SW 1271 (cell line): ENCODE measurements at places on chromosomes 3 and 15.

GRCh38 chr3:195093731-195094130, 177.2 kb downstream of the XXYLT1 start:
- DNase-seq = no peak

GRCh38 chr3:194462936-194463335, 23.9 kb downstream of the ATP13A3 start:
- DNase-seq = no peak

- no peak for DNase-seq
Measured at GRCh38 chr15:41977757-41978383, 5.5 kb upstream of the EHD4 start.

- DNase-seq = no peak
Measured at GRCh38 chr3:98784666-98785600, 21.8 kb downstream of the ST3GAL6 start.

GRCh38 chr3:160134964-160135363, 90.3 kb upstream of the C3orf80 start:
- DNase-seq = no peak

GRCh38 chr15:70376031-70376928, 278.6 kb upstream of the TLE3 start:
- DNase-seq = no peak

DNA sequence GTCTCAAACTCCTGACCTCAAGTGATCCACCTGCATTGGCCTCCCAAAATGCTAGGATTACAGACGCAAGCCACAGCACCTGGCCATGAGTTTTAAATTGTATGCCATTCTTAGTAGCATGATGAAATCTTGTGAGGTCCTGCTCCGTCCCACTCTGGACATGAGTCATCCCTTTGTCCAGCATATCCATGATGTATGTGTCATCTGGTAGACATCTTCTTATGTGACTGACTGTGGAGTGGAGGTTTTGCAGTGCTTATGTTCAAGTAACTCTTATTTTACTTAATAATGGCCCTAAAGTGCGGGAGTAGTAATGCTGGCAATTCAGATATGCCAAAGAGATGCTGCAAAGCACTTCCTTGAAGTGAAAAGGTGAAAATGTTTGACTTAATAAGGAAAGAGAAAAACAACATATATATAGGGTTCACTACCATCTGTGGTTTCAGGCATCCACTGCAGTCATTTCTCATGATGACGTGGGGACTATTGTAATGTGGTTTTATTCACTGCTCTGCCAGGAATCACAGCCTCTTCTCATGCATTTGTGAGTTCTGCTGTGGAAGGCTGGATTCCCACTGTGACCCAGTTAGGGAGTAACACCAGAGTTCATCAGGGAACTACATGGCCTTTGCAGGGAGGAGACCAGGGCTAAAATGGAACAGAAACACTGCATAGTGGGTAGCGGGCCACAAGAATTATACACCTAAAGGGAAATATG, 204.6 kb upstream of the STRIT1 start:
- no peak for DNase-seq

- peak; percentile 27 for DNase-seq
Measured at GRCh38 chr3:58564456-58565160, 12.6 kb downstream of the FAM107A start.

- DNase-seq = no peak
Measured at GRCh38 chr15:43292375-43293078, 25.8 kb upstream of the TGM5 start.

GRCh38 chr3:167350245-167350862, 29.7 kb downstream of the ZBBX start:
- DNase-seq = peak; percentile 2

GRCh38 chr3:172562871-172563865, 39.9 kb upstream of the TNFSF10 start:
- DNase-seq = peak; percentile 71

DNA sequence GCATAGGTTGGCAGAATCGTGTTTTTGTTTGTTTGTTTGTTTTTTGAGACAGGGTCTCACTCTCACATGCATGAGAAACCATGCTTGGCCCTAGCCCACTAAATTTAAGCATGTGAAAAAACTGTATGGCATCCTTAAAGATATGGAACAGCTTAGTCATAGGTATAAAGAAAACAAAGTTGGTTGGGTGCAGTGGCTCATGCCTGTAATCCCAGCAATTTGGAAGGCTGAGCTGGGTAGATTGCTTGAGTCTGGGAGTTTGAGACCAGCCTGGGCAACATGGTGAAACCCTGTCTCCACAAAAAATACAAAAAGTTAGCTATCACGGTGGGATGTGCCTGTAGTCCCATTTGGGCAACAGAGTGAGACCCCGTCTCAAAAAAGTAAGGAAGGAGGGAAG, 25.2 kb downstream of the EXD1 start:
- DNase-seq = no peak

GRCh38 chr15:83977992-83978391, 257.6 kb upstream of the GOLGA6L4 start:
- DNase-seq = no peak

DNA sequence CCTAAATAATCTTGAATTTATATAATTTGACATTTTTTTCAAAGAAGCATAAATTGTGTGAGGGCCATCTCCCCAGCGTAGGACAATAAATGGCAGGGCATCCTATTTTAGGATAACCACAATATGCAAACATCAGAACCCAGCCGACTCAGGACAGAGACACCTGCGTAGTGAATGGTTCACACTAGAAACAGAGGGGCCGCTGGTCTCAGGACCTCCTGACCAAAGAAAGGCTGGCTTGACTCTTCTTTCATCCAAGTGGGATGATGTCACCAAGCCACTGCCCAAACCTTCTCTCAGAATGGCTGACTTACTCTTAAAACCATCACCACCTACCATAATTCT, 162.1 kb downstream of the FOXP1 start:
- no peak for DNase-seq

GRCh38 chr3:63478990-63479660, 173.3 kb upstream of the SNTN start:
- DNase-seq = no peak

DNA sequence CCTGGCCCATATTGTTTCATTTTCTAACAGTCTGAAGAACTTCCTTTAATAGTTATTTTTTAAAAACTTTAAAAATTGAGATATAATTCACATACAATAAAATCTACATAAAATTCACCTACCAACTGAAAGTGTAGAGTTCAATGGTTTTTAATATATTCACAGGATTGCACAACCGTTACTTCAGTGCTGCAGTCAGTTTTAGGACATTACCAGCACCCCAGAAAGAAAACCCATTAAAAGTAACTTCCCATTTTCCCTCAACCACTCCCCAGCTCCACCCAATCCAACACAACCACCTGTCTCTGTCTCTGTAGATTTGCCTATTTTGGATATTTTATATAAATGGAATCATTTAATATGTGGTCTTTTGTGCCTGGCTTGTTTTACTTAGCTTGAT, 29.6 kb downstream of the MGA start:
- no peak for DNase-seq

DNA sequence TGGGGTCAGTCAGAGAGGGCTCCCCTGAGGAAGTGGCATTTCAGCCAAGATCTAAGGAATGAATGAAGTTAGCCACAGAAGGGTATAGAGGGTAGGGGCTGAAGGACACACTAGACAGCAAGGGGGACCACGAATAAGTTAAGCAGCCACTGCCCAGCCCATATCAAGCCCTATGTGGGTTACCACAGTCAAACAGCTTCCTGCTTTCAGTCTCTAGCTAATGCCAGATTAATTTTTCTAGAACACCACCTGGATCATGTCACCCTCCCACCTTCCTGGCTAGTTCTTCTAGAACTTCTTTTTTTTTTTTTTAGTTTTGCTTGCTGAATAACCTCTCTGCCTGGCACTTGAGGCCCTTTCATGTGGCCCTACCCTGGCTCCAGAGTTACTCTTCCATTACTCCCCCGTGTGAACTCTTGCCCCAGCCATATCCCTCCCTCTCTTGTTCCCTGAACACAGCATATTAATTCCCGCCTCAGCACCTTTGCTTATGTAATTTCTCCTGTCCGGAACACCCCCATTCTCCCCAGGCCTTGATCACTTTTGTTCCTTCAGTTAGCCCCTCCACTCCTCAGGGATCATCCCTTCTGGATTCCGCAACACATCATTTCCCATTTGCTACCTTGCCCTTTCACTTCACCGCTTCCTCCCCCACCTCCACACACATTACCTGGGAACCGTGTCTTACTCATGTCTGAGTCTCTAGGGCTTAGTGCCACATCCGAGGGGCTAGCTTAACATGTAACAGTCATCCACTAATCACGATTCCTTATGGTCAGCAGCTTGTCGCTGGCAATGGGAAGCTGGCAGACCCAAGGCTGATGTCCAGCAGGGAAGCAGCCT, 20.6 kb upstream of the BNC1 start:
- no peak for DNase-seq

- DNase-seq = no peak
Measured at GRCh38 chr3:192244591-192244990, 482.8 kb downstream of the FGF12 start.

GRCh38 chr3:31981206-31982181, at the start of the genes OSBPL10 and ZNF860:
TSS of gene OSBPL10 (minus strand) at chr3:31981262. CDS start at chr3:31981179, 83 bp downstream.
TSS of gene ZNF860 (plus strand) at chr3:31981750. CDS start at chr3:31989080, 7,330 bp downstream.
- DNase-seq = peak; percentile 28

DNA sequence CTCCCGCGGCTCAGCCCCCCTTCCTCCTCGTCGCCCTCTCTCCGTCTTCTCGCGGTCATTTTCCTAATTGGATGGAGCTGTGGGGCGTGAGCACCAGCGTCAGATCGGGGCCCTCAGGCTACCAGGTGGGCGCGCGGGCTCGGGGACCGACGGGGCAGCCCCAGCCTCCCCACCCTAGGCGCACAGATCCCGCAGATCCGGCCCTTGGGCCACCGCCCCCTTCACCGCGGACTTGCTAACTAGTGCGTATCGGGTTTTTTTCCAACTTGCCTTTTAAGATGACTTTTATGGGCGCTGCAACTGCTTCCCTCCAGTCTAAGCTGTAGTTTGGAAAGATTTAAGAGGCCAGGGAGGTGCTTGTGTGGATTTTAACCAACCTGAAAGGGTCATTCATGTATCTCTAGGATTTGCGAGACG, 1.3 kb downstream of the ZNF710 start:
- DNase-seq = peak; percentile 51

DNA sequence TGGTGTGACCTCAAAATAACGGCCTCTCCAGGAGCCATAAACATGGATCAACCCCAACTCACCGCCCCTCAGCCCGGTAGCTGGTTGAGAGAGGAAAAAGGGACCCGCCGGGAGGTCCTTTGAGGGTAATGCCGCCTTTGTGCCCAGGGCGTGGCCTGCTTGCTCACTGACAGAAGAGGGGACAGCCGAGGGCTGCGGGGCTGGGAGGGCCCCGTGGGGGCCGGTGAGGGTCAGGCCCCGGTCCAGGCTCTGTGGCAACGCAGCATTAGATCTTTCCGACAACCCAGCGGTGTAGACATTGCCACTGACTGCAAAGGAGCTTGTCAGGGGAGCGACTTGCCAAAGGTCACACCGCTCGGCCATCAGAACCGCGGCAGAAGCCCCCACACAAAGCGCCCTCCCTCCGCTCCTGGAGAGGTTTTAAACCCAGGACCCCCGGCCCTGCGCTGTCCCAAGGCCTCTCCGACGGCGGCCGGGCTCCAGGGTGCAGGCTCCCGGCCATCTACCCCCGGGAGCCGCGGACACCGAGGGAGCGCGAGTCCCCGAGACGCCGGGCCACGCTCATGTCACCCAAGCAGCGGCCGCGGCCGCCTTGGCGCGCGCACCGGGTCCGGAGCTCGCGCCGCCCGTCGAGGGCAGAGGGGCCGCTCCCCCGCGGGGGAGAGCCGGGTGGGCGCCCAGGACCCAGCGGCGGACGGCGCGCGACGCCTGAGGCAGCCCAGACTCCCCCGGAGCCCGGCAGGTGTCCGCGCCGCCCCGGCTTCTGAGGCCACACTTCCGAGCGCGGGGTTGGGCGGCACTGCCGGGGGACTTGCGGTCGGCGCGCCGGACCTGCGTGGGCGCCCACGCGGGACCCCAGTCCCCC, 975 bp downstream of the PCSK6 start:
- DNase-seq = no peak

DNA sequence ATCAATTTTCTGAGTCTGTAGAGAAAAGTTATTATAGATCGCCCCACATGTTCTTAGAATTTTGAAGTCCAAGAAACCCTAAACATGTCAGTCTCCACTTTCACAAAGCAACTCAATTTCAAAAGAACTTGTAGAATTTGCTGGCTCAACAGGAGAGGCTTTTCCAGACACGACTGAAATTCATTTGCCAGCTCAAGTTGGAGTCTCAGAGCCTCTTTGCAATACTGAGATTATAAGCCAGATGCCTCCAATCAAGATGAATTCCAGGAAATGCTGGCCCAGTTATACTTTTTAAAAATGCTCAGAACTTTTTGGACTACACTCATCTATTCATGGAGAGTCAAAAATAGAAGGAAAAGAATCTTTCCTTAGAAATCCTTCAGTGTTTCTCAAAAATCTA, 56.9 kb upstream of the NLGN1 start:
- DNase-seq = no peak

DNA sequence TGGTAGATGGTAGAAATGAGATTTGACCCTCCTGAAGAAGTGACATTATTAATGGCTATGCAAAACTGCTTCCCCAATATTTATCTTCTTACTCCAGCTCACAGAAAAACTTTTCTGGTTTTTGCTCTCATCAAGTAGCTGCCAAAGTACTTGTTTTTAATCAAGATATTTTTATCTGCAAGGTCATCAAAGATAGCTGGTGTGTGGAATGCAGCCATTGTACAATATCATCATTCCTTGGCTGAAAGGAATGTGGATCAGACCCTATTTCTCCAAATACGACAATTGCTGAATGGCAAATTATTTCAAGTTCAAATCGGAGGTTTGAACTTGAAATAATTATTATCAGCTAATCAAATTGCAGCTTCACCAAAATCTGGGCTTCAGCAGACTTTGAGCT, 126.9 kb upstream of the SLC7A14 start:
- no peak for DNase-seq

DNA sequence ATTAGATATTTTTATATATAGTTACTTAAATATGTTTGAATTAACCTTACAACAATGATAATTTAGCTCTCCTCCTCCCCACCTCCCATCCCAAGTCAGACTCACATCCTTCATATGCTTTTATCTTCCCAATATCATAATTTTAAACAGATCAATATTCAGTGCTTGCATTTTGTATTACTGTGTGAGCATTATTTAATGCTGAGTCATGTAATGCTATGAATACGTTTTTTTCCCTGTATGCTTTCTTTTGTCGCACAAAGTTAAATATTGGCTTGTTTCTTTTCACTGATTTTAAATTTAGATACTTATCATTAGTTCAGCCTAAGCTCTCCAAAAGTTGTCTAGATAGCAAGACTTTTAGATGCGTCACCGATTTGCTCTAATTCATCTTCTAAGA, 471.6 kb upstream of the SGO1 start:
- no peak for DNase-seq

GRCh38 chr3:81274671-81275070, 486.8 kb downstream of the GBE1 start:
- no peak for DNase-seq

GRCh38 chr3:121998611-121999473, 23.2 kb downstream of the ILDR1 start:
- no peak for DNase-seq

DNA sequence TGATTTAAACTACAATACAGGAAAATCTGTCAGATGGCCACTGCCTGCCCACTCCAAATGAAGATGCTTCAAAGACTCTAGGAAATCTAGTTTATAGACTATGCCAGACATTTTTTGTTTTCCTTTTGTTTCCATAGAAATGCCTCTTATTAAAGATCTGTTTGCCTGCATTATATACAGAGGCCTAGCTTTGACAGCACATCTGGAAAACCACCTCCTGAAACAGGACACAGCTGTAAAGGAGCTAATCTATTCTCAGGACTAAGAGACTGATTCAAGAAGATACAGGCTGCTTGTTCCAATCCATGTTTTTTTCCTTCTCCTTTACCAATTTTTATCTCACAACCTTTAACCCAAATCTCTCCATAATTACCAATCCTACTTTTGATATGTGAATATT, 75.3 kb upstream of the STRIT1 start:
- DNase-seq = no peak
